ENCODE measurements at places on chromosomes 11 and 22.

- DNase-seq: no peak
Observed at GRCh38 chr11:84691830-84692229, 935.3 kb downstream of the DLG2 start.

DNA sequence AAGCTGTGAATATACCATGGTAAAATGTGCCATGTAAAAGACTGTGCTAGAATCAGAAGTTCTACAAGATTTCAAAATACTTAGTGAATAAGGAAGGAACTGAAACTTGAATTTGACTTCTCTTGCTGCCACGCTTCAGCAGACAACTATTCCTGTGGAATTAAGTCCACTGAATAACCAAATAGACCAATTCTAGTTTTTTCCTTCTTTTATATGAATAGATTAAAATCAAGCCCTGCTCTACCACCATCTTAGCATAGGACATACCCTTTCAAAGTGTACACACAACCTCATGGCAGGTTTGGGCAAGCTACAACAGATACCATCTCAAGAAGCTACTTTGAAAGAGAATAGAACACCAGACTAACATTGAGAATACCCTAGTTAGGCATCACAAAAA is 23.4 kb upstream of the CLNS1A start:
- DNase-seq: no peak

- DNase-seq: no peak
Observed at GRCh38 chr11:94036096-94036495, 14.9 kb downstream of the HEPHL1 start.

DNA sequence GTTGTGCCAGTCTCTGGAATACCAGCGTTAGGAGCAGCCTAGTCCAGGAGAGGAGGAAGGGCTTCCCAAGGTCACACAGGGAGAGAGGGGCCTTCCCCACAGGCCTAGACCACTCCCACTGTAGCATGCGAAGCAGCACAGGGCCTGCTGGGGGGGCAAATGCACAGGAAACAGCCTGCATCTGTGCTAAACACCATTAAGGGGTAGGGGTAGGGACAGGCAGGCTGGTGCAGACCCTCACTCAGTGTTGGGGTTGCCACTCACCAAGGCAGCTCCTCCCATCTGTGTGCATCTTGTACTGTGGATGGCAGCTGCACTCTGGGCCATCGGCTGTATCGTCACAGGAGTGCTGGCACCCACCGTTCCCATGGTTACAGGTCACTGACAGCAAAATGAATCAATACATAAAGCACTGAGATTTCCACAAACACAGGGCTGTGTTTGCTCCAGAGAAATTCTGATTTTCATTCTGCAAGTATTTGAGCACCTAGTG is 24.9 kb downstream of the SCUBE2 start:
- DNase-seq: no peak

GRCh38 chr11:66951927-66952337 is 6.3 kb downstream of the PC start:
- no peak for DNase-seq

DNA sequence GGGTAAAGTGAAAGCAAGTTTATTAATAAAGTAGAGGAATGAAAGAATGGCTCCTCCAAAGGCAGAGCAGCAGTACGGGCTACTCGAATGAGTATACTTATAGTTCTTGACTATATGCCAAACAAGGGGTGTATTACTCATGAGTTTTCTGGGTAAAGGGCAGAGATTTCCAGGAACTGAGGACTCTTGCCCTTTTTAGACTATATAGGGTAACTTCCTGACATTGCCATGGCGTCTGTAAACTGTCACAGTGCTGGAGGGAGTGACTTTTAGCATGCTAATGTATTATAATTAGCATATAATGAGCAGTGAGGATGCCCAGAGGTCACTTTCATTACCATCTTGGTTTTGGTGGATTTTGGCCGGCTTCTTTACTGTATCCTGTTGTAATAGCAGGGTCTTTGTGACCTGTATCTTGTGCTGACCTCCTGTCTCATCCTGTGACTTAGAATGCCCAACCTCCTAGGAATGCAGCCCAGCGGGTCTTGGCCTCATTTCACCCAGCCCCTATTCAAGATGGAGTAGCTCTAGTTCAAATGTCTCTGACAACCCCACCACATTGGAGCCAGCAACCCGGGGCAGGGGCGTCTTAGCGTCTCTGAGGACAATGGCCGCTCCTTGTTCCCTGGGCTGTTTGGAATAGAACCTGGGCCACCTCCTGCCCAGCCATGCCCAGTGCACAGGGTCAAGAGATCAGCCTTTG is 34.9 kb upstream of the CD82 start:
- DNase-seq: no peak

- DNase-seq: no peak
Observed at GRCh38 chr11:22720457-22720856, 54.0 kb downstream of the GAS2 start.

- DNase-seq: no peak
Observed at GRCh38 chr11:87185228-87185627, 147.5 kb downstream of the TMEM135 start.

DNA sequence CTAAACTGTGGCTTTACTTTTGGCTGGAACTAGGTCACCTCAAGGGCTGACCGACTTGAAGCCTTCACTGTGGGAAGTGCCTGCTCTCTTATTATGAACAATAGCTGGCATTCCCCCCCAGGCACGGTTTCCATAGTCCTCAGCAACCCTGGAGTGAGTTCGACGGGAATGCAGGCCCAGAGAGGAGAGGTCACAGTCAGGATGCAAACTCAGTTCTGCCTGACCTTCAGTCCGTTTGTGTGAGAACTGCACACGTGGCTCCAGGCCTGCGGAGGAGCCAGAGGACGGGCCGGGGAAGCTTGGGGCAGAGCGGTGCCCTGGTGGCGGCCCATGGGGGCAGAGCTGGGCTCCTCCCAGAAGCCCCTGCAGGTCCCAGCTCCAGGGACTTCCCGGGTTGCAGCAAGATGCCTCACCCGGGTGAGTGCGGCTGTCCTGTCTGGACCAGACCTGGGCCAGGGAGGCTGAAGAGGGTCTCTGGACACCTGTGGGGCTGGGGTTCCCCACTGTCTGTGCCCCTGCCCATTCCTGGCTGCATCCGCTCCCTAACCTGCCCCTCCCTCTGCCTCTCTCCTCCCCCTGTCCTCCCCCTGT is 17.2 kb downstream of the SLC25A18 start:
- no peak for DNase-seq

DNA sequence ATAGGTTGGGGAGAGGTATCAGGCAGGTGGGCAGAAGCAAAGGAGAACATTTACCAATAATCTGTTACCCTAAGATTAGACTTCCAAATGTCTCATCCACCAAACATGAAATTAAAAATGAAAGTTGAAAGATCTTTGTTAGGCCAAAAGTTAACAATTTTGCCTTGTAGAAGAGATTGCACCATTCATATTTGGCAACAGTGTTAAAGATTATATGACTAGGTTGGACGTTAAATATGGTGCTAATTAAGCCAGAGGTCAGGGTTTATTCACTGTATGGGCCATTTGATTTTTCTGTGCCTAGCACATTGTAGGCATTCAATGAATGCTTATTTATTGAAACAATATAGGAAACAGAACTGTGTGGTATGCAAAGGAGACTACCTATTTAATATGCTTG is 126.1 kb upstream of the SLC5A12 start:
- DNase-seq: no peak

- DNase-seq: no peak
Observed at GRCh38 chr11:117217141-117218084, 14.5 kb downstream of the PCSK7 start.

DNA sequence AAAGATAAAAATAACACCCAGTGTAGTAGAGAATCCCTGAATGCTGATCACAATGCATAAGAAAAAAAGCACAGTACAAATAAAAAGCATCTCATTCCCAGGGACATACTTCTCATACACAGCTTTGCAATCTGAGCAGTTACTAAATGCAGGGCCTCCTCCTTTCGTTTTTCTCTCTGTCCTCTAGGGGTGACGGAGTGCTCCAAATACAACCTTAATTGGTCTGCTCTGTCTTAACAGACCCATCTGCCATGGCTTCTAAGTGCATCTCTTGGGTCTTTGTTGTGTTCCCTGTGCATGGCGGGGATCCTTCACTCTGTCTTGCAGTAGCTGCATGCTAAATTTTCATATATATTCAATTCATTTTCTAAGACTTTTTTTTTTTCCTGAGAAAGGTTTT is 1114.2 kb upstream of the RAG2 start:
- no peak for DNase-seq

DNA sequence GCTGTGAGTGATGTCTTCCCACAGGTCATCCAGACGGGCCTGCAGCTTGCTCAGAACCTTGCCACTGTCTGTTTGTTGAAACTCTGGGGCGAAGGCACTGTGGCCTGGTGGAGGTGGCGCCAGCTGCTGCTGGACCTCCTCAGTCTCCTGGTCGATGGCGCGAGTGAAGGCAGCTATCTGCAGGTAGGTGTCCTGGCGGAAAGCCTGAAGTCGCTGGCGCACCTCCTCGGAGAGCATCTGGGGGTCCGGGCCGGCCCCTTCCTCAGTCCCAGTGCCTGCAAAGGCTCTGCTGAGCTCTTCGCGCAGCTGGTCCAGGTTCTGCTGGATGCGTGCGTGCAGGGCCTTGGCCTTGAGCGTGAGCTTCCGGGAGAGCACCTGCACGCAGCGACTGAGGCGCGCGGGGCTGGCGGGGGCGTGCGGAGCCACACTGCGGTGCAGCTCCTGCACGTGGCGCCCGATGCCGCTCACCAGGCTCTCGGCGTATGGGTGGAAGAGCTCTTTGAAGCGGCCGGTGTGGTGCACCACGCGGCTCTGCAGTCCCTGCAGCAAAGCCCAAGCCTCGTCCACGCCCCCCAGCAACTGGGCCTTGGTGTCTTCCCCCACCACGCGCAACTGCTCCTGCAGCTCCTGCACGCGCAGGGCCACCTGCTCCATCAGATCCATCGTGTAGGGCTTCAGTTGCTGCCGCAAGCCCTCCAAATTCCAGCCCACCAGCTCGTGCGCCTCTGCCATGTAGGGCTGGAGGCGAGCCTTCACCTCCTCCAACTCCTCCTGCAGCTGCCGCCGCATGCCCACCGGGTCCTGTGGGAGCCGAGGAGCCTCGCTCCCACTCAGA is 1.3 kb downstream of the APOA5 start:
- no peak for DNase-seq

DNA sequence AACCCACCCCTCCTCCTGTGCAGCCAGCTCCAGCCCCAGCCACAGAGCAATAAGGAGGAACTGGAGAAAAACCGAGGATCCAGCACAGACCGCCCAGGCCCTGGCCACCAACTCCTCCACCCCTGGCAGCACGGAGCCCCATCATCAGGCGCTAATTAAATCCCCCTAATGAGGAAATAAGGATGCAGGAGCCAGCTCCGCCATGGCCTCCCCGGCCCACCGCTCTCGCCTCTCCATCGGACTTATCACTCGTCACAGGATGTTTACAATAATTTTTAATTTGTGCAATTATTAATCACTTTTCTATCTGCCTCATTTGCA is 42.6 kb downstream of the BUD13 start:
- DNase-seq: no peak

- DNase-seq: no peak
Observed at GRCh38 chr11:59705294-59705693, 8.4 kb downstream of the OR10V1 start.
